Stimulated activated CD4-positive, alpha-beta T cell treated with anti-CD3 and anti-CD28 coated beads, Interleukin-15, amount 100 ng/mL, for 1 hour (primary cell): ENCODE measurements at places on chromosomes 4 and X.

- no peak for DNase-seq
Observed at GRCh38 chrX:46820391-46821100, 16.3 kb upstream of the RP2 start.

DNA sequence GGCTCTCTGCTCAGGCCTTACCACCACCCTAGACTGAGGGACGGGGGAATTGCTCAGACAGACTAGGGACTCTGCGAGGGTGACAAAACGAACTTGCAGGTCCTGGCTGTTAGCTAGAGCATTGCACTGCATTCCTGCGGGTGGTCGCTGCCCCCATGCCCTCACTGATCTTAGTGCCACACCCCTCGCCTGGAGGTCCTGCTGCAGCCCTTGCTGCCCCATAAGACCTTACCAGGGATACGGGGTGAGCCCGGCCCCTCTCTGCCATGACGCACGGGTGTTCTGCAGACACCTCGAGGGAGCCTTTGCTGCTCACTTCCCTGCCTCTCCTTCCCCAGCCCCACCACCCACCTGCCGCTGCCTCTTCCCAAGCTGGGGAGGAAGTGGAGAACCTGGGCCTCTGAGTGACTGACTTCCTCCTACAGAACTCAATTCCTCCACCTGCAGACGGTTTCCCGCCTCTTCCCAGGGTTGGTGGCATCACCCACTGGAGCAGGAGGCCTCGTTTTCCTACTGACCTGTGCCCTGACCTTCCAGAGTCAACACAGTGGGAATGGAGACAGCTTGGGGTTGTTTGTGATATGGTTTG is 19.8 kb upstream of the TBC1D14 start:
- DNase-seq = no peak

- DNase-seq = no peak
Observed at GRCh38 chrX:114615765-114616164, 31.9 kb downstream of the HTR2C start.

DNA sequence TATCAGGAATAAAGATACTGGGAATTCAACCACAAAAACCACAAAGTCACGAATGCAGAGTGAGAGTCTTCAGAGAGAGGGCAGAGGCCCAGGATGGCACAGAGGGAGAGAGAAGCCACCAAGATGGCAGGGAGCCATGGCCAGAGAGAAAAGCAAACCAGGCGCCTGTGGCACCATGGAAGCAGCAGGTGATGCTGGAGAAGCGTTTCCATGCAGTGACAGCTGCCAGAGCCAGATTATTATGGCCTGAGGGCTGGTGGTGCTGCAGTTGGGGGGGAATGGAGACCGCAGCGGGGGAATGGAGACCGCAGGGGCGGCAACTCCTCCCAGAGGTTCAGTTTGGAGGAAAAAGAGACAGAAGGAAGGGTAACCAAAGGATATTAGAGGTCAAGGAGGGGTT is 5.8 kb downstream of the TAFAZZIN start:
- DNase-seq = no peak

DNA sequence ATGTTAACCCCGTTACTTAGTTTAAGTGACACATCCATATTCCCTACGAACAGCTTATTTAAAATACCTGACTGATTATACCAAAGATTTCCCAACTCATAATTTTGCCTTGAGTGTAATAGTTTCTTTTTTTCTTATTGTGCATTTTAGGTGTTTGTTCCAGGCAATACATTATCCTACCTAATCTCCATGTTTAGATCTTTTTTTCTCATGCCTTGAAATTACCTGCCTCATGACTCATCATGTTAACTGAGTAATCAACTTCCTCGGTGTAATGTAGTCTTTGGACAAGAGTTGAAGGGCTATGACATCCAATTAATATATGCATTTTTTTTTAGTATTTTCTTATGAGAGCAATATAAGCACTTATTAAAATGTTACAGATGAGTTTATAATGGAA is 228.7 kb upstream of the ANKRD50 start:
- no peak for DNase-seq

- no peak for DNase-seq
Observed at GRCh38 chrX:110001740-110002299, 1.1 kb upstream of the TMEM164 start.

- DNase-seq = no peak
Observed at GRCh38 chr4:26298198-26298947, 22.4 kb upstream of the RBPJ start.

- DNase-seq = no peak
Observed at GRCh38 chr4:4855301-4856070, 4.0 kb upstream of the MSX1 start.

- DNase-seq = no peak
Observed at GRCh38 chr4:3291411-3291968, 1.3 kb upstream of the RGS12 start.

- DNase-seq = no peak
Observed at GRCh38 chrX:23373129-23373804, 38.6 kb downstream of the PTCHD1 start.

DNA sequence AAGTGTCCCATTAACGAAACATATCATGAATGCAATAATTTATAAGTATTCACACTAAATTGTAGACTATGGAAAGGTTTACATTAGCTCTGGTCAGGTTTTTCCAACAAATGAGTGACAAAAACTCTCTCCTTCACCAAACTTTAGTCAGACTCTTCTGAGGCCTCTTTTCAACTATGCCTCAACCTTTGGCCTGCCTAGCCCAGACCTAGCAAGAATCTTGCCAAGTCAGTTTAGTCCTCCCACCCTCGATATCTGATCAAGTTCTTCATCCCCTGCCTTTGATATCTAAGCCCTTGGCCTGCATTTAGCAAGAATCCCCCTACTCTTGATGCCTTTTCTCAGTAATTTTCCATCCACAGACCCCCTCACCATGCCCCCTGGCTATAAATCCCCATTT is 37.9 kb downstream of the CCDC158 start:
- no peak for DNase-seq

GRCh38 chrX:111823128-111823527 is 52.9 kb upstream of the TRPC5OS start:
- DNase-seq = no peak

GRCh38 chr4:957231-957580 is 16.2 kb downstream of the DGKQ start:
- no peak for DNase-seq

- DNase-seq = no peak
Observed at GRCh38 chr4:102256321-102256720, 89.0 kb downstream of the SLC39A8 start.

DNA sequence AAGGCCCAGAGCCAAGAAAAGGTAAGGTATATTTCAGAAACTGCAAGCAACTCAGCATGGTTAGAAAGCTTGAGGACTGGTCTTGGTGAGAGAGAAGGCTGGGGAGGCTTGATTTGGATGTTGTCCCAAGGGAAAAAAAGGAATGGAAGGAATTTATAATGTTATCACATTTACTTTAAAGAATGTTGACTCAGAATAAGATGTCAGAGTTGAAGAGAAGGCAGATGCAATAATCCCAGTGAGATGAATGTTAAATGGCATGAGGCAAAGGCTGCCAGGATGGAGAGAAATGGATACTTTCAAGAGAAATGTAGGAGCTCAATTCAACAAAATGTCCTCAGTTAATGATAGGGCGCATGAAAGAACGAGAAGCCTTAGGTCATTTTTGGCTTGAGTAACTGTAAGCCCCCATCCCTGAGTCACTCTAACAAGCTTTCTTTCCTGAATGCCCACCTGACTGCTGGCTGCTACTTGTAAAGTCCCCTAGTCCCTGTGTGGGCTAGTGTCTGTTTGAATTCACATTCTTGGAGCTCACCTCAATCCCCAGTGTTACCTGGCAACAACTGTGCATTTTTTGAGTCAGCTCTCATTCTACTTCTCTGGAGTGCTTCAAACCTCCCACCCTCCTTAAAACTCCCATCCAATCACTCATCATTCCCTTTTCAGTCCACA is 103.0 kb upstream of the TAPT1 start:
- DNase-seq = no peak
